Activated CD8-positive, alpha-beta memory T cell treated with anti-CD3 and anti-CD28 coated beads for 24 hours (primary cell): ENCODE measurements at places on chromosomes 6 and 20.

DNA sequence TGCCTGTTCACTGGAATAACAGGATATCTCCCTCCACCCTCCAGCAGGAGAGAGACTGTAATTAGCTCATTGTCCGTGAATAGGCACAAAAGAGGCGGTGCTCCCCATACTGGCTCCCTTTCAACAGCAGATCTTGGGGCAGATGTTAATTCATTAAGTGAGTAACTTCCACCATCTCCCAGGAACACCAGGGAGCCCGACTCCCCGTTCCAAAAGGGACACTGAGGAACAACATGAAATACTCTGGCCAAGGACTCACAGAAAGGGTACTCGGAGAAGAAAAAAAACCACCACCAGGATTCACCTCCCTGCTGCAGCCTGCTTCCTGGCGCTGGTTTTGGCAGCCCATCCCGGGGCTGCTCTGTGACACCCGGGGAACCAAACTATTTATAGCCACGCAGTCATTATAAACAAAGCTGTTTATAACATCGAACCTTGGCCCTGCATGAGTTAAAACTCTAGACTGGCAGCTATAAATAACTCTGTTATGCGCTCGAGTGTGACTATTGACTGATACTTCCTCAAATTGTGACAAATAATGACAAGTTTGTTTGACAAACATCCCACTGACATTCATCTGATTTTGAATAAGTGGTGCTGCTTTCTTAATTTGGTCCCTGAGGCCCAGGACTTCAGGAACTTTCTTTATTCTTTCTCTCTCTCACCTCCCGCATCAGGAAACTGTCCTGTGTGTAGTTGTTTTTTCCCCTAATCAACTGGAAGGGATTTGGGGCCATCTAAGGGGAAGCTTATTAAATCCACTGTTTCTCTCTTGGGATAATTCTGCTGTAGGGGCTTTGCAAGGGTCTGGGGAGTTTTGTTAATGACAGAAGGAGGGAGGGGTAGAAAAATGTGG is 521.6 kb downstream of the CD83 start:
- peak; percentile 37 for DNase-seq

- no peak for DNase-seq
Observed at GRCh38 chr6:34515473-34516387, 40.4 kb downstream of the SPDEF start.

DNA sequence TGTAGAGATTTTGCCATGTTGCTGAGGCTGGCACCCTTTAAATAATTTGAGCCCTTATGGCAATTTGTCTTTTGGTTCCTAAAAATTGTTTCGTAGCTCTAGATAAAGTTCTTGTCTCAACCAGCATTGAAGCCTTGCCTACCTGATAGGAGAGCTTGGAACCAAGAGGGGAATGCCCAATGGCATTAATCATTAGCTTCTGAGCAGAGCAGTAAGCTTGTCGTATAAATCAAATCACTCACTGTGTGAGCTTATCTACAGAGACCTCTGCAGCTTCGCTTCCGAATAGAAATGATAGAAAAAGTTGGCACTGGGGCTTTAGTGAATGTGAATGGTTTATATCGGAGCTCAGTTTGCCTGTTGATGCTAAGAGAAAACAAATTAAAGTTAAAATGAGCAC is 10.7 kb downstream of the ANKRD6 start:
- no peak for DNase-seq

DNA sequence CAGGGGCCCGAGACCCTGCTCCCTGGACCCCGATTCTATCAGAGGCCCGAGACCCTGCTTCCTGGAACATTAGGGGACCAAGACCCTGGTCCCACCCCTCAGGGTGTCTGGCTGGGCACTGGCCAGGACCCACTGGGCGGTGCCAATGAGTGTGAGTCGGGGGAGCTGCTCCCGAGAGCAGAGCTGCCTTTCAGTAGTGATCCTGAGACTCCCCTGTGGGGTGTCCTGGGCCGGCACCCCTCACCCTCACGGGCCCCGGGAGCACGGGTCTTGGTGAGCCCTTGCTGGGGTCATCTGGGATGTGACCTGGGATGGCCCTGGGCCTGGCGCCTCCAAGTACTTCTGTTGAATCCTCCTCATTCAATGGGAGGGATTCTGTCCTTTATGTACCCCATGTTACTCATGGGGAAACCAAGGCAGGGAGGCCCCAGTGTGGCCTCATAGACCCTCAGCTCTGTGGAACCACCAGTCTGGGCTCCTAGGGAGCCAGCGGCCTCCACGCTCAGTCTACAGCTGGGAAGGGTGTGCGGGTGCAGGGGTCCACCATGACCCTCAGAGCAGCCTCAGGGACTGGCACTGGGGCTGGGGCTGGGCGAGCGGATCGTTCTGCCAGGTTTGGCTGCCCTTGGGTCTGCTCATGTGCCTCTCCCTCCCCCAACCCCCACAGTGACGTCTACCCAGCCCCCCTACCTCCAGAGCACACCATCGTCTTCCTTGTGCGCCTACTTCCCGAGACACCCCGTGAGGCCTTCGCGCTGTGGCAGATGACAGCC is 25.6 kb downstream of the COL20A1 start:
- no peak for DNase-seq

GRCh38 chr6:77470983-77471382 is 7.7 kb upstream of the HTR1B start:
- no peak for DNase-seq

- DNase-seq = no peak
Observed at GRCh38 chr20:22566876-22567658, 17.3 kb downstream of the FOXA2 start.

DNA sequence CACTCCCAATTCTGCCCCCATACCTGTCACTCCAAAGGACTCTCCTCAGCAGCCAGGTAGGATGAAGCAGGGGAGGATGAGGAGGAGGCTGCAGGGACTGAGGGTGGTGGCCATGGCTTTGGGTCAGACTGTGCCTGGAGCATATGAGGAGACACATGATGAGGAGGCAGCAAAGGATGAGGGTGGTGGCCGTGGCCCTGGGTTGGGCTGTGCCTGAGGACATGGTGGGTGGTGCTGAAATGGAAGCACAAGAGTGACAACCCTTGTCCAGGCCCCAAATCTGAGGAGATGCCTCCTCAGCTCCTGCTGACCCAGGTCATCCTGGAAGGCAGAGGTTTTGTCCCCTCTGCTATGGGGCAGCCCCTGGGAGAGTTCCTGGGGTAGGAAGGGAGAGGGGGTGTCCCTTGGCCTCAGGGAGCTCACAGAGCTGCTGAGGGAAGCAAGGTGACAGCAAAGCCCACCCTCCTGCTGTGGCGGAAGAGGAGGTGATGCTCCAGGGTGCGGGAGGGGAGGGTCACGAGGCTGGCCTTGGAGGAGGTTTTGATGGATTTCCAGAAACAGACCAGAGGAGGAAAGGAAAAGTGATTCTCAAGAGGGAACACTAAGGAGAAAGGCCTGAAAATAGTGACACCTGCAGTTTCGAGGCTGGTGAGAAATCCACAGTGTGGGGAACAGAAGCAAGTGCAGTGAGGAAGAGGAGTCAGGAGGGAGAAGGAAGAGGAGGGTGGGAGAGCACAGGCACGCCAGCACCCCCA is 4.6 kb downstream of the RAET1G start:
- peak; percentile 42 for DNase-seq

GRCh38 chr20:963795-964194 is 38.3 kb downstream of the RSPO4 start:
- DNase-seq = no peak

DNA sequence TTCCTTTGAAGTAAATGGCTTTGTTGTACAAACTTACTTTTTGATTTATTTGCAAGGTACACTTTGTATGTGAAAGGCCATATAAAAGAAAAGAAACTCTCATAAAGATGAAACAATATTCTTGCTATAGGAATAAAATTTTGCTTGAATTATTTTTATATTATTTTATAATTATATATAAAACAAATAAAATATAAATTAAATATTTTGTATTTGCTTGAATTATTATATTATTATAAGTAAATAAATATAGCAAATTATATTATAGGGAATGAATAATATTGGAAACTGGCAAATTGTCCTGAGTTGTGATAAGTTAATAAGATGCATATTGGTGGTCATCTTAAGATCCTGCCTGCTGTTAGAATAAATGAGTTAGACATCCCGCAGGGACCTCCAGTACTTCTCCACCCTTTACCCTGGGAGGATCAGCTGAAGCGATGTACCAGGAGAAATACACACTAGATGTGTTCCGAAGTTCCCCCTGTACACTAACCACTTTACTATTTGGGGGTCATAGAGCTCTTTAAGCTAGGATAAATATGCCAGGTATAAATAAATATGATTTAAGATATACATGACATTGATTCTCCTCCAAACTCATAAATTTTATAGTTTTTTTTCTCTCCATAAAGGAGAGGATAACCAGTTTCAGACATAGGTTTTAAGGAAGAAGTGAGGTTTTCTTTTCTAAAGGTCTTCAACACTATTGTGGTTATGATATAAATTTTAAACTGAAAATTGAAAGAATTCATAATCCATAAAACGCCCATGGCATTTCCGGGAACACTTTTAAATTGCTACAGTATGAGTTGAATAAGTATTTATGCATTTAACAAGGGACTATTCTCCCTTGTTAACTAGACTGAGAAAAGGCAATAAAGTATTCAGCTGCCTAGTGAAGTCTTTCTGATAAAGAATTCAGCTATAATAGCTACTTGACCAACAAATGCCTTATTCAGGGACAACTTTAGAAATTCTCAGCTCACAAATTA is 486.3 kb upstream of the MARCKS start:
- no peak for DNase-seq

GRCh38 chr6:155936127-155936526 is 480.5 kb upstream of the NOX3 start:
- no peak for DNase-seq

DNA sequence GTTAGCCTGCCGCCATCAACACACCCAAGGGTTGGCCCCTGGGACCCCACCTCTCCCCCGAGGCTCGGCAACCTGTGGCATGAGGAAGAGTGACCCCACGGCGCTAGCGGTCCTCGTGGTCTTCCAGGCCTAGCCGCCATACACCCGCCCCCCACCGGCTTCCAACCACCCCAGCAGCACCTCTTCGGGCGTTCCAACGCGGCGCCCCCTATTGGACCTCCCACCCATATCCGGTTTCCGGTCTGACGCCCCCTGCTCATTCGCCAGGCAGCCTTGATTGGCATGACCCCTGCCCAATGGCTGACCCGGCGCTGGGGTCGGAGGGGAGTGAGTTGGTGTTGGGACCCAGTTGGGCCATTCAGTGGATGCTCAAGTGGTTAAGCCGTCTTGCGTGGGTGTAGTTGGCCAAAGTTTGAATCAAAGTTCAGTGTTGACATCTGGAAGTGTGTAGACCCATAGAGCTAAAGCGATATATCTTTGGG is at the start of gene GNAS-AS1:
Gene GNAS-AS1 (minus strand): TSS at position 210 of the 482 bp plus-strand sequence.
- DNase-seq = peak; percentile 91

DNA sequence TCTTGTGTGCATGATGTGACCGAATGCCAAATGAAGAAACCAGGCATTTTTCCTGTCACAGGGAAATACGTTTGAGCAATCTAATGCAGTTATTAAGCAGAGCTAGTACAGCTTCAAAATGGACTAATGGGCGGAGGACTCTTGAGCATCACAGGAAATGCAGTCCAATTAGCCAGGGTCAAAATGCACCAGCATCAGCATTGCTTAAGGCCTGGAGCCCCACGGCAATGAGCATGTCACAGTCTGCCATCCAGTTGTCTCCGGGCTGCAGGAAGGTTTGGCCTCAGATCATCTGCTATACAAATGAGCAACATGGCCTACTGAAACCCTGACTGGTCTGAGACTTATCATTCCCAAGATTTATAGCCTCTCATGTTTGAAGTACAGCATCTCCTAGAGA is 652.1 kb upstream of the SLC35B3 start:
- no peak for DNase-seq

DNA sequence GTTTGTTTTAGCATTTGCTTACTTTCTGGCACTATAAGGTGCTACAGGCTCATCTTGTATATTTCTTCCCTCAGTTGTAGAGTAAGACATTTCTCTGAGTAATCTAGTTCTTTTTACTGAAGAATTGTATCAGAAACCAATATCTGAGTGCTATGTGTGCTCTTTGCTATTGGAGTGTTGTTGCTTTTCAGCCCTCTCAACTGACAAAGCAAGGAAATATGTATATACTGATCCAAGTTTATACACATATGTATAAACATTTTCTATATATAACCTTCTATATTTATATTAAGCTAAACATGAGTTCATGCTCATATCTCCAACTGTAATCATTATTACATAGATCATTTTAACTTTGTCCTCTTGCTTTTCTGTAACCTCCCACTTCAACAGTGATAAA is 405.7 kb downstream of the RFPL4B start:
- DNase-seq = no peak

- DNase-seq = no peak
Observed at GRCh38 chr6:1702580-1703051, 92.9 kb downstream of the FOXC1 start.

GRCh38 chr20:38878866-38879265 is 47.4 kb upstream of the FAM83D start:
- no peak for DNase-seq

DNA sequence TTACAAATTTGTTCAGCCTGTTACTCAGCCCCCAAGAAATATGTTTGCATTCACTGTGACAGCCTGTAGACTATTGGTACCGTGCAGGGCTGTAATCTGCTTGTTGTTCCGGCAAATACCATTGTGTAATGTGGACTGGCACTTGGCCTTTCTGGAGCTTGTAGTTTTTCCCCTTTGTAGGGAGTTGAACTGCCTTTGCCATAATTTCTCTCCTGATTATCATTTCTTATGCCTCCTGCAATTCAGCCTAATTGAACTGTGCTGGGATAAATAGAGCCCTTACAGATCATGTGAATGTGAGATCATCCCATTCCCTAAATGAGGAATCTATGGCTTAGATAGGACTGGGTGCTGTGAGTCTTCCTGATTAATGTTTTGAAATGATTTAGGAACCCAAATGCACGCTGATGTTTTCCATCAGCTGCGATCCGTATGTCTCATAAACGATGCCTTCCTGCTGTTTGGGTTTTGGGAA is 185.1 kb downstream of the JARID2 start:
- DNase-seq = no peak

DNA sequence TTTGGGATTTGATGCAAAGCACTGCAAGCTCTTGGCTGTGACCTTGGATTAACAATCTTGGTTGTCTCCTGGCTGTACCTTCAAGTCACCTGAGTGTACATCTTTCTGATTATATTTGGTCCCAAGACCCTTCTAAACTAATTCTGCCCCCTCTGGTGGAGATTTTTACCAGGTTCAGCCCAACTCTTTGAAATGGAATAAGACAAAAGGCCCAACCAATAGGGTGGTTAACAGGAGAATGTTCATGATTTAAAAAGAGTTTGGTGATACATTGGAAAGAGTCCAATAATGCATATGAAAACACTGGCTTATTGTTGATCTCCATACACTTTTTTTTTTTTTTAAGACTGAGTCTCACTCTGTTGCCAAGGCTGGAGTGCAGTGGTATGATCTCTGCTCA is 77.5 kb upstream of the CD83 start:
- DNase-seq = no peak

DNA sequence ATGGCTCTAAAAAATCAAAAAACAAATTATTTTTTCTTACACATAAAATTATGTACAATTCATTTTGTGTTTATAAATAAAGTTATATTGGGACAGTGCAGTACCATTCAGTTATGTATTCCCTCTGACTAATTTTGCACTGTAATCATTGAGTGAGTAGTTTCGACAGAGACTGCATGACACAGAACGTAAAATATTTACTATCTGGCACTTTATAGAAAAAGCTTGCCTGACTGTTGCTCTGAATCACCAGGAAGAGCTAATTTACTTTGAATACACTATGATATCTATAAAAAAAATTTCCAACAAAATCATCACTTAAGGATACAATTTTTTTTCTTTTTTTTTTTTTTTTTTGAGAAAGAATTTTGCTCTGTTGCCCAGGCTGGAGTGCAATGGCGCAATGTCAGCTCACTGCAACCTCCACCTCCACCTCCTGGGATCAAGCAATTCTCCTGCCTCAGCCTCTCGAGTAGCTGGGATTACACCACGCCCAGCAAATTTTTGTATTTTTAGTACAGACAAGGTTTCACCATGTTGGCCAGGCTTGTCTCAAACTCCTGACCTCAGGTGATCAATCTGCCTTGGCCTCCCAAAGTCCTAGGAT is 11.0 kb upstream of the KHDC1L start:
- no peak for DNase-seq
